ENCODE measurements at places on chromosomes 1 and 21.
A peak's percentile ranks its signal among the peaks of the same experiment; 100 is the strongest.

DNA sequence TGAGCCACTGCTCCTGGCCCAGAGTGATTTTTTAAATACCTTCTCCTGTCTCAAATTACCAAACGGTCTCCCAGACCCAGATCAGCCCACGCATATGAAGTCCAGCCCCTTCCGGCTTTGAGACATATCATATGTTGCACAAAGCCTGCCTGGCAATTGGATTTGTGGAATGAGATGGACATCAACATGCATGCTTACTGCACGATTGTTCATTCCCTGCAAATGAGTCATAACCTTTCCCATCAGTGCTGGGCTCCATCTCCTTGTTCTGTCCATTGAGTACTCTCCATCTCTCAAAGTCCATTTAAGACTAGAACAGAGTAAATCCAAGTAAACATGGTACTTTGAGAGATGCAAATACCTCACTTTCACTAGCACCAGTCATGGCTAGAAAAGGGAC, 612.2 kb upstream of the USP24 start:
- no peak for DNase-seq

DNA sequence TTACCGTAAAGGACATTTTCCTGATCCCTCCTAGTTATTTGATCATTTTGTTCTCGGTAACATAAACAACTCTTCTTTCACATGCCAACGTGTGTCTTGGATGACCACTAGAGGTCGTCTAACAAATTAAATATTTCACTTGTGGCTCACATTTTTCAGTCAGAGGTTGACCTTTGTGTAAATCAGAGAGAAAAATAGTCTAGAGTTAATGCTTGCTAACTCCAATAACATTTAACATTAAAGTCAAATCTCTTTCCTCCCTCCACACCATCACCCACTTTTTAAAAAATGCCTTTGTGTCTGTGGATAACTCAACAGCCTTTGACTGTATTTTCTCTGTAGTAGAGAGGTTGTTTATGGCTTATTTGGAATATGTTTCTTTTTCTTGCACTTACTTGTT, 220.5 kb upstream of the B3GALT2 start:
- DNase-seq: peak; percentile 43

DNA sequence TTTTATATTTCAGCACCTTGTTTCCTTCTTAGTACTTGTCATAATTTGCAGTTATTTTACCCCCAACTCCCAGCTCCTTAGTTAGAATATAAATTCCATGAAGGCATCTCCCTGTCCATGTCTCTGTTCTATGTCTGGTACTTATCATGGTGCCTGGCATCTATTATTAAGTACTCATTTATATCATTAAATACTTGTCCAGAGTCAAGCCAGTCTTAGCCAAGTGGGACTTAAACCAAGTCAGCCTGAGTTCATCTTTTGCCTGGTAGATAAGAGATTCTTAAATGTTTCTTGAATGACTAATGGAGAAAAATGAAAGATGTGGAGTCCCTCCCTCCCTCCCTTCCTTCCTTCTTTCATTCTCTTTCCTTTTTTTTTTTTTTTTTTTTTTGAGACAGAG, 9.4 kb downstream of the SLC25A44 start:
- DNase-seq: no peak

- DNase-seq: peak; percentile 98
These were observed 166.8 kb downstream of the HIVEP3 start for GRCh38 chr1:41751804-41752513.

GRCh38 chr1:23122023-23122748, 46.5 kb downstream of the LUZP1 start:
- DNase-seq: no peak

DNA sequence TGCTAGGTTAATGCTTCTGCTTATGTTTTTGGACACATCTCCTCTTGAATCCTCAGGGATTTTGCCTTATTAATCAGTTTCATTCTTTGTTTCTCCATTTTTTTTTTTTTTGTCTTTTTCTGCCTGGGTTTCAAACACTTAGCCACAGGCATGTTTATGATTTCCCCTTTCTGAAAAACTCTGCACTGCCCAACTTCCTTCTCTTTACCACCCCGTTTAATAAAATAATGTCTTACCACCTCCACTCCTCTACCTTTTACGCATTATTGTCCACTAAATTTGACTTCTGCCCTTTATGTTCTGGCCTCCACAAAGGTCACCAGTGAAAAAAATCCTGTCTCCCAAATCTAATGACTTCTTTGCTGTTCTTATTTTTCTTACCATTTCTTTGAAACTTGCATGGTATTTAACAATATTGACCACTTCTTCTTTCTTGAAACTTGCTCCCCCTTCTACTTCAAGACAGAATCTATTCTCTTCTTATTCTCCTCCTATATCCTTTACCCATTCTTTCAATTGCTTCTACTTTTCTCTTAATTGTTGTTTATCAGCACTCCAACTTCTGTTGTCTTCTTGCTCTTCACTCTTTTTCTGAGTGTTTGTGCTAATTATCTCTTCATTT, 150.3 kb downstream of the TNFSF18 start:
- peak; percentile 45 for DNase-seq

- DNase-seq: no peak
These were observed 178.0 kb upstream of the GALNT2 start for GRCh38 chr1:229889031-229889517.
